ENCODE measurements at places on chromosomes 6 and 20. TPM values are rescaled to one million over a fixed set of nuclear protein-coding genes. Genes with fewer than 3 reads are reported as not detected.
A peak's percentile ranks its signal among the peaks of the same experiment; 100 is the strongest.

- H3K27me3 ChIP-seq, result peaks cover 87% of the 10 kb centered on the region
- no peak overlapping the region for H3K4me3 ChIP-seq
- DNase-seq, result no peak
- no peaks in the 10 kb centered on the region for H3K36me3 ChIP-seq
- H3K4me1 ChIP-seq, result no peaks in the 10 kb centered on the region
These were observed 19.4 kb upstream of the MYB start for GRCh38 chr6:135161411-135162395.

- H3K27ac ChIP-seq, result no peak overlapping the region
- H3K4me1 ChIP-seq, result peaks cover 19% of the 10 kb centered on the region
- no peak overlapping the region for H3K4me3 ChIP-seq
- no peaks in the 10 kb centered on the region for H3K36me3 ChIP-seq
- no peaks in the 10 kb centered on the region for H3K27me3 ChIP-seq
These were observed 117.7 kb upstream of the BACH2 start for GRCh38 chr6:90414352-90414751.

DNA sequence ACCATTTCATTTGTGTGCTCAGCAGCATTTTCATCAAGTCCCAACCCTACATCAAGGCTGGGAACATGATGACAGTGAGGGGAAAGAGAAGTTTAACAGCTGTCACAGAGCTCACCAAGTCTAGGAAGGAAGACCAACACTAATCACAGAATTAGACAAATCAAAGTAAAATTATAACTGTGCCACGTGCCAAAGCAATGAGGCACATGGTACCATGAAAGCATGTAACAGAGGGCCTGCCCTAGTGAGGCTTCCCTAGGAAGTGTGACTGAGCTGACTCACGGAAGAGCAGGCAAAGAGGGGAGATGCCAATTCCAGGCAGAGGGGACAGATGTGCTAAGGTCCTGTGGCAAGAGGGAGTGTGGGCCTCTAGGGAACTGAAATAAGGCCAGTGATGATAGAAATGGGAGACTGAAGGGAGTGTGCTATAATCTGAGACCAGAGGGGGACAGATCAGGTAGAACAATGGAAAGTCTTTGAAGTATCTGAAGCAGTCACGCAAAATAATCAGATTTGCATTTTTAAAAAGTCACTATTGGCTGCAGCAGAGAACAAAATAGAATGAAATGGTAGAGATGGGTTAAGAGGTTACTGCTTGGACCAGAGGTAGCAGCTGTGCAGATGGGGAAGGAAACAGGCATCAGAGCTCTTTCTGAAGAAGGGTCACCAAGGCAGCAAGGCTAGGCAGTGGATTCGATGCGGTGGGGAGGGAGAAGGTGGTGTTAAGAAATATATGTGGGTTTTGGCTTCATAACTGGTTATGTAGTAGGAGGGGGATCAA lies 86.8 kb downstream of the GPR6 start:
- no peaks in the 10 kb centered on the region for H3K36me3 ChIP-seq
- H3K4me3 ChIP-seq, result no peak overlapping the region
- peaks cover 26% of the 10 kb centered on the region for H3K27me3 ChIP-seq

GRCh38 chr6:25266456-25267100 lies 12.6 kb upstream of the CARMIL1 start:
- H3K27me3 ChIP-seq, result peaks cover 6% of the 10 kb centered on the region
- peaks cover 3% of the 10 kb centered on the region for H3K4me1 ChIP-seq
- DNase-seq, result no peak
- no peak overlapping the region for H3K4me3 ChIP-seq
- no peaks in the 10 kb centered on the region for H3K36me3 ChIP-seq

- H3K27ac ChIP-seq, result no peak overlapping the region
- H3K4me3 ChIP-seq, result no peak overlapping the region
- no peak for DNase-seq
- no peaks in the 10 kb centered on the region for H3K27me3 ChIP-seq
These were observed 455.9 kb upstream of the JARID2 start for GRCh38 chr6:14789996-14790395.

DNA sequence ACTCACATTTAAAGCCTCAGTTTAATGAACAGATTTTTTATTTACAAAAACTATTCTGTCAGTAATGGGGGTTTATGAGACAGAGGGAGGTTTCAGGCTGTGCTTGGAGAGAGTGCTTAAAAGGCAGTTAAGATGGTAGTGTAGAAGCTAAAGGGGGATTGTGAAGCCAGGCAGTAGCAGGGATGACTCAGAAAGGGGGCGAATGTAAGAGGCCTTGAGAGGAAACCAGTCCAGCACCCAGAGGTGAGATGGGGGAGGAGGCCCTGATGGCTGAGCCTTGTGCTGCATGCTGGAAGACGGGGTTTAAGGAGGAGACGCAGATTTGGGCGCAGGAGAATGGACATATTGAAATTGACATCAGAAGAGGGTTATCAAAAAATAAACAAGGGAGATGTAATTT lies 6.6 kb upstream of the SERPINB9 start:
- H3K27ac ChIP-seq, result no peak overlapping the region
- no peaks in the 10 kb centered on the region for H3K27me3 ChIP-seq

- H3K27ac ChIP-seq, result no peak overlapping the region
- no peak overlapping the region for H3K4me3 ChIP-seq
- DNase-seq, result no peak
These were observed 91.2 kb downstream of the DNAH8 start for GRCh38 chr6:38806271-38806670.

DNA sequence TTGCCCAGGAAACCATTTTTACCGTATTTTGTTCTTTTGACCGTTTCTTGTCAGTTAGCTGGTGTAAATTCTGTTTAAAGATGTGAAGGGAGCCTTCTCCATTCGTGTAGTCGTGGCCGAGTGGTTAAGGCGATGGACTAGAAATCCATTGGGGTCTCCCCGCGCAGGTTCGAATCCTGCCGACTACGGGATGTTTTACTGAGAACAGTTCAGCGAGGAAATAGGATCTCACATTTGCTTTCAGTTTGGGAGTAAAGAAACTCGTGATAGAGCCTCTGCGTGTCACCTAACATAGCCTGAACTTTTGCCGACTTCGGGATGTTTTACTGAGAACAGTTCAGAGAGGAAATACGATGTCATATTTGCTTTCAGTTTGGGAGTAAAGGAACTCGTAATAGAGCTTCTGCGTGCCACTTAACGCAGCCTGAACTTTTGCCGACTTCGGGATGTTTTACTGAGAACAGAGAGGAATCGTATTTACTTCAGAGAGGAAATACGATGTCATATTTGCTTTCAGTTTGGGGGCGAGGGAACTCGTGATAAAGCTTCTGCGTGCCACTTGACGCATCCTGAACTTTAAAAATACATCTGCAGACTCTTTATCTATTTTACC lies 5.9 kb upstream of the ZNF184 start:
- H3K27me3 ChIP-seq, result no peaks in the 10 kb centered on the region
- DNase-seq, result peak; percentile 87
- H3K27ac ChIP-seq, result peak overlapping the region; percentile 98
- peaks cover 24% of the 10 kb centered on the region for H3K4me1 ChIP-seq
- H3K36me3 ChIP-seq, result no peaks in the 10 kb centered on the region
- peak overlapping the region; percentile 88 for H3K4me3 ChIP-seq

- no peak overlapping the region for H3K4me3 ChIP-seq
- no peak overlapping the region for H3K27ac ChIP-seq
- peaks cover 9% of the 10 kb centered on the region for H3K27me3 ChIP-seq
- DNase-seq, result no peak
These were observed 378.9 kb downstream of the PREX1 start for GRCh38 chr20:48448666-48449600.

- no peaks in the 10 kb centered on the region for H3K27me3 ChIP-seq
- H3K27ac ChIP-seq, result no peak overlapping the region
- no peaks in the 10 kb centered on the region for H3K36me3 ChIP-seq
These were observed 24.9 kb upstream of the NT5E start for GRCh38 chr6:85424981-85425380.

- H3K4me3 ChIP-seq, result peak overlapping the region; percentile 93
- H3K4me1 ChIP-seq, result peaks cover 60% of the 10 kb centered on the region
- peaks cover 33% of the 10 kb centered on the region for H3K36me3 ChIP-seq
- no peaks in the 10 kb centered on the region for H3K27me3 ChIP-seq
These were observed 420 bp upstream of the BTN2A1 start for GRCh38 chr6:26457264-26457805.

DNA sequence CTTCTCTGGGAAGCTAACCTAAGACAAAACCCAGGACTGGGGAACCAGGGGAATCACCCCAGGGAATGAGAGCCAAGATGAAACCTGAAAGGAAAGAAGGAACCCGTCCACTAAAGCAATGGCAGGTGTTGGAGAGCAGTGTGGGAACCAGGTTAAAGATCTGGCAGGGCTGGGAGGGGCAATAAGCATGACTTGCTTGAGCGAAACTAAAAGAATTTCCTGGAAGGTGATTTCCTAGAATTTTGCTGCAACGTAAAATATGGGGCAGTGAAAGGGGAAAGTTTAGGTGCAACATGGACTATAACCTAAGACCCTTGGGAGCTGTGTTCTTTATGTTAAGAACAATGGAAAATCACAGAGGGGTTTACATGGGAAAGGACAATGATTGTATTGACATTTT lies 126.2 kb upstream of the SSTR4 start:
- H3K4me3 ChIP-seq, result no peak overlapping the region
- H3K27ac ChIP-seq, result no peak overlapping the region
- peaks cover 54% of the 10 kb centered on the region for H3K27me3 ChIP-seq
- no peaks in the 10 kb centered on the region for H3K36me3 ChIP-seq
- DNase-seq, result no peak

DNA sequence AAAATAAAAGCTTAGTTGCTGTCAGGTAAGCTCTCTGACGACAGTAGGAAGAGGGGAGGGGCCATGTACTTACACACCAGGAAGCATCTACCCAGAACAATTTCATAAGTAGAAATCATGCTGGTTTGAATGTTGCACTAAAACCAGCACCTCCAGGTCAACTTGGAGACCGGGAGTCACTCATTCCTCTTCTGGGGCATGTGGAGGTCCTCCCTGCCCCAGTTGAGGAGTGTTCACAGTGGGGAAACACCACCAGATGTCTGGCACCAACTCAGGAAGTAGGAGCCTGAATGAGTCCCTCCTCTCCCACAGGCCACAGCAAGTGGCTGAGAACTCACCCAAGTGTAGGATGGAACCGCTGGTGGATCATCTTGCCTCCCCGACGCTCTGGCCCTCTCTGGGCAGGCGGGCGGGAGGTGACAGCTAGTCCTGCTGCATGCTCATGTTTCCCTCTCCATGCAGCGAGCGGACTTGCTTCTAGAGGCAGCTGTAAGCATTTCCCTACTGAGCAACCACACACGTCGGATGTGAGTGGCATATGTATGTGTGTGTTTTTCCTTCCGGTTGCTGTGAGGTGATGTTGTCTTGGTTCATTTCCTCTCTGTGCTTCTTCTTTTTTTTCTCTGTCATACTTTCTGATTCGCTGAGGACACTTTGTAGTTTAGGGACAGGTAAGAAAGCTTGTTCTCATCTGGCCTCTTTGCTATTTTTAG lies 149.5 kb upstream of the NEDD9 start:
- peak overlapping the region; percentile 58 for H3K27ac ChIP-seq
- H3K36me3 ChIP-seq, result no peaks in the 10 kb centered on the region
- H3K4me3 ChIP-seq, result peak overlapping the region; percentile 23
- no peaks in the 10 kb centered on the region for H3K27me3 ChIP-seq
- no peak for DNase-seq
- peaks cover 15% of the 10 kb centered on the region for H3K4me1 ChIP-seq

GRCh38 chr6:150167479-150167873 lies 24.6 kb downstream of the PPP1R14C start:
- DNase-seq, result peak; percentile 47
- peaks cover 20% of the 10 kb centered on the region for H3K4me1 ChIP-seq

DNA sequence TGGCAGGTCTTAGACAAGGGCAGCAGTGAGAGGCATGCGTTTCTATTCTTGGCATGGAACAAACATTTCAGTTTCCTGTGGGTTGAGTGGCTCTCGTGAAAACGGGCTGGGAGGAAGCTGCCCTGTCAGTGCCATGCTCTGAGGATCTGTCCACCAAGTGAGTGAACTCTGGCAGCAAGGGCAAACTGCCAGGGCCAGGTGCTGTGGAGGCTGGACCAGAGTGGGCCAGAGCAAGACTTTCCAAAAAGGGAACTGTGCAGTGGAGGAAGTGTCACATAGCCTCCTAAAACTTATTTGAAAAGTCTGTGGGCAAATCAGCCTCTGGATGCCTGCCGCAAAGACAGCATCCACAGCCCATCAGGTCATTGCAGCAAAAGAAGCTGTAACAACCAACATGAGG lies 44.2 kb upstream of the TAB2 start:
- H3K36me3 ChIP-seq, result no peaks in the 10 kb centered on the region
- no peak overlapping the region for H3K27ac ChIP-seq
- peaks cover 18% of the 10 kb centered on the region for H3K27me3 ChIP-seq

DNA sequence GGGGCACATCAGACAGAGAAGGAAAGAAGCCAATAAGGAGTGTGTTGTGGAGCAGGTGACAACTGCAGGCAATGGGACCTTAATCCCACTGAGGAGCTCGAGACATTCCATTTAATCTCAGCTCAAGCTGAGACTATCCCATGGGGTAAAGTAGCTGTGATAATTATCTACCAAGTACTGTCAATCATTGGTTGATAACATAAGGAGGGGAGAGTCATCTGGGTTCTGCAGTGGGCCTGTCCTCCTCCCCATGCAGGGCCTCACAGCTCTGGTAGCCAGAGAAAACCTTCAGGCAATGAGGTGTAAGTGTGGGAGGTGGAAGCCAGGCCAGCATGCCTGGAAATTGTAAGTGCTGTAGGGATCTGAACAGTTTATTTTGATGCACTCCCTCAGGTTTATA lies 375.0 kb upstream of the ARID1B start:
- no peaks in the 10 kb centered on the region for H3K4me1 ChIP-seq
- H3K27ac ChIP-seq, result no peak overlapping the region
- no peak overlapping the region for H3K4me3 ChIP-seq
- H3K36me3 ChIP-seq, result no peaks in the 10 kb centered on the region

- H3K36me3 ChIP-seq, result no peaks in the 10 kb centered on the region
- no peak overlapping the region for H3K27ac ChIP-seq
- H3K27me3 ChIP-seq, result peaks cover 3% of the 10 kb centered on the region
- no peak for DNase-seq
- no peaks in the 10 kb centered on the region for H3K4me1 ChIP-seq
- no peak overlapping the region for H3K4me3 ChIP-seq
These were observed 71.4 kb downstream of the ADGB start for GRCh38 chr6:146670161-146670560.

DNA sequence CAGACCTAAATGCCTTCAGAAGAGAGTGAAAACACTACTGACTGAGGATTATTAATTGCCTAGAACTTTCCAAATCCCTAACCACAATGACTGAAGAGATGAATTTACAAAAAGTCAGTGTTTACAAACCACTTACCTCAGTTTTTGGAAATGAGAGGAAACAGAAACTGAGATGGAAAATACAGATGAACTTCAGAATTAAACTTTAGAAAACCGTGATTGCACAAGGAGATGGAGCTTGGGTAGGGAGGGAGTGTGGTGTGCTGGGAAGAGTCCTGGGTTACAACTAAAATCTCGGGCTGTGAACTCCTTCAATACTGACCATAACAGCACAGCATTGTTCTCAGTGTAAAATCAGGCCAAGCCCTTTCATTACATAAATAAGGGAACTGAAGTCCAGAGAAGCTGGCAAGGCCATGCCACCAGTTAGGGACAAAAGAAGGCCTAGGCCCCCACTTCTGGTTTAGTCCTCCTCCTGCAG lies 4.0 kb downstream of the ELMO2 start:
- DNase-seq, result no peak
- peak overlapping the region; percentile 83 for H3K27ac ChIP-seq
- peaks cover 96% of the 10 kb centered on the region for H3K4me1 ChIP-seq
- peaks cover 13% of the 10 kb centered on the region for H3K36me3 ChIP-seq

The SYNJ2 gene
- total RNA-seq, result 12.3 TPM

The CABLES2 gene
- total RNA-seq, result 12.0 TPM

The TBCC gene
- total RNA-seq, result 12.8 TPM

The KCNB1 gene
- total RNA-seq, result 0.77 TPM

The FOXA2 gene
- not detected for total RNA-seq

The TFAP2D gene
- not detected for total RNA-seq

The APOM gene
- total RNA-seq, result 2.4 TPM

The ANGPT4 gene
- 0.05 TPM for total RNA-seq

The AFDN gene
- total RNA-seq, result 54.9 TPM

The SLC22A2 gene
- total RNA-seq, result not detected

The CLDN20 gene
- total RNA-seq, result not detected

The FOXC1 gene
- total RNA-seq, result 7.1 TPM
